Tongue (tissue), 3 donors: ENCODE measurements at places on chromosomes 7 and 10. TPM values are rescaled to one million over a fixed set of nuclear protein-coding genes. Genes with fewer than 3 reads are reported as not detected.

PRSS37 gene
- not detected for total RNA-seq

C10orf53 gene
- not detected for total RNA-seq

FXYD4 gene
- total RNA-seq = not detected

IL6 gene
- not detected for total RNA-seq

FAM25G gene
- not detected for total RNA-seq

CHCHD3 gene
- 123 TPM for total RNA-seq

NOD1 gene
- total RNA-seq = 14.2 TPM

DNA sequence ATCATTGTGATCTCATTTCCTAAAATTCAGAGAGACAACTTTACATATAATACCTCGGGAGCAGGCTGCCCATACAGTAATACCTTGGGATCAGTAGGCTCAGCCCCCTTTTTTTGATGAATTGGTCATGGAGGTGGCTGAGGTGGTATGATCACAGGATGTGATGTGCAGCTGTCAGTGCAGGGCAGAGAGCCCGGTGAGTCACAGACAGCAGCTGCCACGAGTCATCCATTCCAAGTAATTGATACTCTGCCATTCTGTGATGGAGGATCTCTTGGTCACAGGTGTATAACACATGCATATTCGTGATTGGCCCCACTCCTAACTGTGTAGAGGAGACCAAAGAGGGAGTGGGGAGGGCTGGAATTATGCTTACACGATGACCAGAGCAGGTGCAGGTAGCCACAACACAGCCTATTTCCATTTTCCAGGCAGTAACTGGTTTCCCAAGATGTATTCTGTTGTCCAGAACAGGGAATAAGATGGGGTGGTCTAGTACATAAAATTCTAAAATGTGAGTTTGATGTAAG, 14.1 kb downstream of the NRCAM start:
- peak; percentile 69 for DNase-seq

DNA sequence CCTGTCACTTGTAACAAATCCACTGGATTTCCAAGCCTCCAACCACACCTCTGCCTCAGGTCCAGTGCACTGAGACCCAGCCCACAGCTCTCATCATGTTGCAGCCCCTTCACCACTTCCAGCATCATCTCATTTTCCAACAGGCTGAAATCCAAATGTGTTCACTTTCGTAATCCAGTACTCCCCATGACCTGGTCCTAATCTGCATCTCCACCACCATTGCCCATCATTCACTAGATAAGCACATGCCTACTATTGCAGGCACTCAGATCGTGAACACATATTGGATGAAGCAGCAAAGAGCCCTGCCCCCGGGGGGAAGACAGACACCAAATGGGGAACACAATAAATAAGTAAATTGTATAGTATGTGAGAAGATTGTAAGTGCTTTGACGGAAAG, 76.1 kb upstream of the INSIG1 start:
- no peak for DNase-seq

DNA sequence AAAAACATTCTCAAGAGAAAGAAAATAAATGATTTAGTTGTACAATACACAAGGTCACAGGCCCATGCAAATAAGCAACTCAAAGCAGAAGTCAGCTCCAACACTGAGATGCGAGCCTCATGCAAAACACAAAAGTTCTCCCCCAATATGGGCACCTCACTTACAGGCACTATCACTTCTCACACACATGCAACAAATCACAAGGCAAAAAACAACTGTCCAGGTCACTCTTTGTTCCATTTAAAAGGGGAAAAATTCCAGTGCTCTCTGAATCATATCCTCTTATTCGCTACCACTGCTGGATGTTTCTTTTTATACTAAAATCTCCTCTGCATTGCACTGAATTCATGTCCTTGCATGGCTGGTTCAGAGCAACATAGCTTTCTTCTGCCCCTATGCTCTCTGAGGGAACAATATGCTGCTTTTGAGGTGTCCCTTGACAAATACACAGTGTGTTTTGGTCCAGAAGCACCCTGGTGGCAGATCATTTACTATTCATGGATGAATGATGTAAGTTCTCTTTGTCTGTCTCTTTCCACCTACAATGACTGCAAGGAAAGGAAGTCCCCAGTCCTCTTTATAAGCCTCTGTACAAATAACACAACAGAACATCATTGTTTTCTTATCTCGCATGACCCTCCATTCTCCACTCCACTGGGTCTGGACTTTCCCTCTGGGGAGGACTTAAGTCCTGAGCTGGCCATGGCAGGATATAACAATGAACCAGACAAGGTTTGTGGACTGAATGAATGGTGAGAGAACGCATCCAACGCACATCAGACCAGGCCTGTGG, 85.4 kb upstream of the GSDME start:
- DNase-seq = no peak

GRCh38 chr10:70827086-70827757, 11.5 kb downstream of the SGPL1 start:
- DNase-seq = no peak

- DNase-seq = no peak
Measured at GRCh38 chr10:22623633-22624253, 90.6 kb downstream of the PIP4K2A start.

DNA sequence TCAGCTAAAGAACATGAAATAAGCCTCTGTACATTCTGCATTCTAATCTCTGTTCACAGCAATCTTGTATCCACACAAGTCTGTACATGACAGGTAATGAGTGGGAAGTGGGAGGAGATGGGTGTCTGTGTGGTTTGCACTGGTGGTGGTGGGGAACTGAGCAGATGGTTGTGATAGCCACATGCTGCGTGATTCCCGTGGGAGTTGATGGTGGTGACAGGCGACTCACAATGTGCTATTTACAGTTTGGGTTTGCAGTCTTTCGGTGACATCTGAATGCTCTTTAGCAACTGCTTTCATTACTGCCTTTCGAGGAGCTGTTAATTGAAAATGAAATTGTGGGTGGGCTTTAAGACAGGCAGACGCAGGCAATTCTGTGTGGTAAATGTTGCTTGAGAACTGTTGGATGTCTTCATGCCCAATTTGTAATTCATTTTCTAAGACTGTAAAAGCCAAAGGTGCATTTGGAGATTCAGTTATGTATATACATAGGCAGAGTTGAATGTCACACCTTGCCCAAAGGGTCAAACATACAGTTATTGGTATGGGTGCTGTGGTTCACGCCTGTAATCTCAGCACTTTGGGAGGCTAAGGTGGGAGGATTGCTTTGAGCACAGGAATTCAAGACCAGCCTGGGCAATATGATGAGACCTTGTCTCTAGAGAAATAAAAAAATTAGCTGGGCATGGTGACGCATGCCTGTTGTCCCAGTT, 308.2 kb downstream of the AUTS2 start:
- peak; percentile 9 for DNase-seq

DNA sequence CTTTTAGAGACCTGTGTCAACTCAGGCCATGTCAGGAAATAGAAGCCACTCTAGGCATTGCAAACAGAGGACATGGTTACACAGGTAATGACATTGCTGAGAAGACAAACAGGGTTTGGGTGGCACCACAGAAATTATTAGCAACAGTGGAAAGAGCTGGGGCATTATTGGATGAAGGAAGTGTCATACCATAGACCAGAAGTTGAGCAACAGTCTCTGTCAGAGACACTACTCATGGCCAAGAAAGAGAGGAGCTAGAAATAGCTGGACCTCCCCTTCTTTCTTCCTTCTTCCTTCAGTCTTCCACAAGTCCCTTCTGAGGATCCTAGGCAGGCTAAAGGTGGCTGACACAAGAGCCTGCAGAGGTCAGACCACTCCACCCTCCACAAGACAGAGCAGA, 4.2 kb upstream of the LIPA start:
- DNase-seq = no peak

GRCh38 chr7:44224080-44224973, 23.5 kb downstream of the YKT6 start:
- no peak for DNase-seq

DNA sequence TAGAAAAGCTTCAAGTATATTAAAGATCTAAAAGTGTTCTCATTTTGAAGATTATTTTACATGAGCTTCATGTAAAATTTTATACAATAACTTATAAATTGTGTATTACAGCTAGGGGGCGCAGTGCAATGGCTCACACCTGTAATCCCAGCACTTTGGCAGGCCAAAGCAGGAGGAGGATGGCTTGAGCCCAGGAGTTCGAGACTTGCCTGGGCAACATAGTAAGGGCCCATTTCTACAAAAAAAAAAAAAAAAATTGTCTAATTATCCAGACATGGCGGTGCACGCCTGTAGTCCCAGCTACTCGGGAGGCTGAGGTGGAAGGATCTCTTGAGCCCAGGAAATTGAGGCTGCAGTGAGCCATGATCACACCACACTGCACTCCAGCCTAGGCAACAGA, 16.6 kb downstream of the ACBD5 start:
- DNase-seq = peak; percentile 60

DNA sequence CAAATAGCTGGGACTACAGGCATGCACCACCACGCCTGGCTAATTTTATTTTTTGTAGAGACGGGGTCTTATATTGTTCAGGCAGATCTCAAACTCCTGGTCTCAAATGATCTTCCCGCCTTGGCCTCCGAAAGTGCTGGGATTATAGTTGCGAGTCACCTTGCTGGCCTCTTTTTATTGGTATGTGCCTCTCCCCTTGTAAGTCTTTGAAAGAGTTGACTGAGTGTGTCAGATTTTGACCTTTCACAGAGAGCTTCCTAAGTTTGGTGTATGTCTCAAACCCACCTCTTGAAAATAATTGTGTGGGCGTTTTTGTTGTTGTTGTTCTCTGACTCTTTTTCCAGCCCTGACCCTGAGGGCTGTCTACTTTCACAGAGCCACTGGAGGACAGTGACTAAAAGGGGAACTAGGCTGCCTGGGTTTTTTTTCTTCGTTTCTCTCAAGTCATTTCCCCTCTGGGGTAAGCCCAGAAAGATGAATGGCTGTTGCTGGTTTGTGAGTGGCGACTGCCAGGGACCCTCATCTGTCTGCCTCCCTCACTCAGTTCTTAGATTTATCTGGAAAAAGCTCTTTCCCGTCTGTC, 262.8 kb downstream of the ZEB1 start:
- no peak for DNase-seq

GRCh38 chr7:148553979-148554378, 36.6 kb upstream of the C7orf33 start:
- DNase-seq = no peak

- no peak for DNase-seq
Measured at GRCh38 chr10:14749070-14749809, 25.5 kb downstream of the FAM107B start.

GRCh38 chr10:125034675-125035074, 92.8 kb downstream of the ZRANB1 start:
- no peak for DNase-seq

DNA sequence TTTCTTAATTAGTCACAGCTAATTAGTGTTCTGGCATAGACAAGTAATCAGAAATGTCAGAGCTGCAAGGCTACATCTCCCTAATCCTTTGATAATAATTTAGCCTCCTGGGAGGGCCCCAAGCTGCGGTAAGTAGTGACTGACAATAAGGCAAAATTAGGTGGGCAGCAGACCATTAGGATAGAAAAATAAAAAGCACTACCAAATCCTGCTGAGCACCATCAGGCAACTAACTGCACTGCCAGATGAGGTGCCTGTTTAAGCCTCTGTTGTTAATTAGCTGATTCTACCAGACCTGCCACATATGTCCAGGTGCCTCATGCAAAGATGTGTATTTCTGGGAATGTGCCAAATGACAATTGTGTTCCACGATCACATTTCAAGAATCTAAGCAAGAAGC, 32.5 kb upstream of the FEZF1 start:
- DNase-seq = no peak

GRCh38 chr10:124176349-124177179, 83.2 kb upstream of the CHST15 start:
- DNase-seq = peak; percentile 61
